Fibroblast of skin of back (primary cell): ENCODE measurements at places on chromosomes 3 and 15.
A peak's percentile ranks its signal among the peaks of the same experiment; 100 is the strongest.

DNA sequence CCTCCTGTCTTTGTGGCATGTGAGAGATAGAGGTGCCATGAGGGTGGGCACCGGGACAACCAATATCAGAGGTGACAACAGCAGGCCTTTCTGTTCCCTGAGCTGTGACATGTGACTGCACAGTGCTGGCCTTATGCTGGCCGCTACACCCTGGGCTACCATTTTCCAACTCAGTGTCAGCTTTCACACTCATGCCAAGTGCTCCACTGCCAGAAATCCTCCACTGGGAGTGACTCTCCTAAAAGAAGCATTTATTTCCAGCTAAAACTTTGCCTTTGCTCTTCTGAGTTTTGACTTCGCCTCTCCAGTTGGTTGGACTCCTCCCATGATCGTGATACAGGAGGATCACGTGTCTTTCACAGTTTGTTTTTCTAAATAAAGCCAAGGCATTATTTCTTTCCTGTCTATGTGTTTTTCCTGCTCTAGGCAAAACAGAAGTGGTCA is 31.4 kb downstream of the CA12 start:
- no peak for DNase-seq

GRCh38 chr3:52892625-52893311 is 4.6 kb downstream of the STIMATE start:
- no peak for DNase-seq

GRCh38 chr15:81531109-81531592 is 157.1 kb upstream of the TMC3 start:
- peak; percentile 70 for DNase-seq

DNA sequence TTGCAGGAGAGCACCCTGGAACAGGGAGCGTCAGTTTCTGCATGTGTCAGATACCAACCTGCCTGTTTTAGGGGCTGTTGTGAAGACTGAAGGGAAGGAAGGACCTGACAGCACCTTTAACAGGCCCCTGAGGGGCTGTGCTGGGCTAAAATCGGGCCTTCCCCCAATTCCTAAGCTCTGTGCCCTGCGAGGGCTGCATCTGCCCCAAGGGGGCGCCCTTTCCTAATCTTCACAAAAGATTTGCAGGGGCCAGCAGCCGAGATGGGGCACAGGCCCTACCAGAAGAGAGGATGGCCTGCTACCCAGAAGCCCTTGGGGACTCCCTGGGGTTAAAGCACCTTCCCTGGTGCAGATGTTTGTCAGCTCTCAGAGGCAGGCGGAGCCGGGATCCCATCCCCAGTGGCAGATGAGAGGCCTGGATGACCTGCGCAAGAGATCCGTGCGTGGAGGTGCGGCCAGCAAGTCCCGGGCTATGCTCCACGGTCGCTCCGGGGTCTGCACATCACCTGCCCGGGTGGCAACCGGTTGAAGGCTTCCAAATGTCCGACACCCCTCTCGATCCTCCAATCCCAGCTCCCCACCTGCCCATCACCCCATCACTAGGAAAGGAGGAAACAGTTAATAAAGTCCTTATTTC is 53.6 kb downstream of the RHCG start:
- peak; percentile 20 for DNase-seq
